Omental fat pad (tissue), 4 donors: ENCODE measurements at places on chromosomes 3 and 15. TPM values are rescaled to one million over a fixed set of nuclear protein-coding genes. Genes with fewer than 3 reads are reported as not detected.

The CNTN3 gene
- total RNA-seq: 2.2 TPM

The PRSS50 gene
- not detected for total RNA-seq

The PLS1 gene
- 2.8 TPM for total RNA-seq

The TAMM41 gene
- total RNA-seq: 17.2 TPM

- DNase-seq: no peak
Measured at GRCh38 chr3:188819939-188820338, 351.8 kb upstream of the TPRG1 start.

GRCh38 chr3:101144105-101144504 is 150.9 kb upstream of the ABI3BP start:
- no peak for DNase-seq

DNA sequence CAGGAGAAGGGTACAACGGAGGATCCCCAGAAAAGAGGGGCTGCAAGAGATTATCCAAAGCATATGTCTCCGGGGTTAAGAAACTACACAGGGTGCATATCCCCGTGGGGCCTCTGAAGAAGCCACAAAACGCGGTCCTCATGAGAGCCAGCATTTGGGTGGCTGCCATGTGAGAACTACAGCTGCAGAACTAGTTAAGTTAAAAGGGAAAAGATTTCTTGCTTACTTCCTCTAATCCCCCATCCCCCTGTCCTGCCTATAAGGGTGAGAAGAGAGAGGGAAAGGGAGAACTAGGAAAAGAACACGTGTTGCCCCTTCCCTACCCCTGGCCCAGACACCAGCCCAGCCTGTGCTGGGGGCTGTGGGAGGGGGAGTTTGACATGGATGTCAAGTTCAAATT is 70.4 kb upstream of the PCSK6 start:
- DNase-seq: no peak

GRCh38 chr15:57189466-57189865 is 186.8 kb upstream of the CGNL1 start:
- DNase-seq: no peak

DNA sequence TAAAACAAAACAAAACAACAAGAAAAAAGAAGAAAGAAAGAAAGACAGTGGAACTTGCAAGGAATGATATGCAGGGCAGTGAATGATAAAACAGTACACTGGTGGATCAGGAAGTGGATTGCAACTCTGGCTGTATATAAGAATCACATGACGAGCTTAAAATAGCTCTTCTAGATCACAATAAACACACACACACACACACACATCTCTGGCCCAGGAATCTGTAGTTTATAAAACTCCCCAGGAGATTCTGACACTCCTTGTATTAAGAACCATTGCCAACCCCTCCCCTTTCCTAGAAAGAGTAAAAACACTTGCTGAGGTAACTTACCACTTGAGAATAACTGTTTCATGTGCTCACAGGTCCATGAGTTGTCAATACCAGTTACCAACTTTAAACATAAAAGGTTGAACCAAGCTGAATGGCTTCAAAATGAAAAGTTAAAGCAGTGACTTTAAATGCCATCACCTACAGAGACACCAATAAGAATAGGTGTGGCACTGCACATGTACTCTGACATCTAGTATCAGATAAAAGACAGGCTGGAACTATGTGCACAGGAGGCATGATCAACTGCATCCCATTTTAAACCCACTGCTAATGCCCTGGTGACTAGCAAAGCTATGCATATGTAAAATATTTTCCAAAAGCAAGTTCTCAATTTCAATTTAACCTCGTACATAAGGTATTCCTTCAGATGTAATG is 3.9 kb downstream of the CPOX start:
- DNase-seq: no peak

- no peak for DNase-seq
Measured at GRCh38 chr3:134827213-134827612, 32.2 kb downstream of the EPHB1 start.

DNA sequence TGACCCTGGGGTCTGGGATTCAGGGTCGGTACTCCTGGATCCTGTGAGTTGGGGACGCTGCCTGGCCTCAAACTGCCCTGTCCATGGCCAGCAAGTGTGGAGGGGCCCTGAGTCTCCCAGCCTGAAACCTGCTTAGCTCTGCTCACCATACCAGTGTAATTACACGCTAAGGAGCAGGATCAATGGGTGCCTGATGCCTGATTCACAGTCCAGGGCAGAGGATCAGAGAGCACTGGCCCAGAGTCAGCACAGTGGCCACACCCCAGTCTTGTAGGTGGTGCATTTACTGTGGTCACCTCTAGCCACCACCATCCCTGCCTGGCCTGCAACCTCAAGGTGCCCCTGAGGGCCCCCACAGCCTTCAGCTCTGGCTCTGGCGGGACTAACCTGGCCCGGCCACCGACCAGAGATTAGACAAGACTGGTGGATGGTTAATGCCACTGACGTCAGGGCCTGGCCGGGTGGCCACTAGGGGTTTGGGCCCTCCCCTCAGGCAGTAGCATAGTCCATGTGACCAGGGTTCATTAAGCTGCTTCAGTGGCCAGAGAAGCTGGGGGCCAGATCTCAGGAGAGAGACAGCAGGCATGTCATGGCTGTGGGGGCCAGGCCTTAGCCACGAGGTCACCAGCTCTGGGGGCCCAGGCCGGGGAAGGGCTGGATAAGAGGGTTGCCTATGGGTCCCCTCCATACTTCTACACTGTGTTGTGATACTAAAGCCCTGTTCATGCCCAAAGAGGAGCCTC is 3.3 kb upstream of the SLC38A3 start:
- DNase-seq: no peak

GRCh38 chr3:171056528-171056927 is 30.0 kb upstream of the SLC2A2 start:
- no peak for DNase-seq

DNA sequence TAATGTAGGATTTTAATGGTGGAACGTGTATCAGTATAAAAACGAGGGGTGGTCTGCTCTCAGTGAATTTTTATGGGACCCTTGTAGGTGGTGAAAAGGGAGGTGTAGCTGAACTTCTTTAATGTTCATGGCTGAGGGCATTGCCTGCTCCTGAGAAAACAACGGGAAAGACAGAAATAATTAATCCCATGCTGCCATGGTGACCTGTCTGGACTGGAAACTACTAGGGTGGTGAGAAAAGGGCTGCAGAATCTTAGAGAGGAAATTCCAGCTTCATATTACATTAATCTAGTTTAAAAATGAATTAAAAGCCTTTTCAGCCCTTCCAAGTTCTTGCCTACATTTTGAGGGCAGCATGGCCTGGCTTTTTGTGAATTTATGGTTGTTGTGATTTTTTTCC is 47.6 kb downstream of the ZBTB38 start:
- DNase-seq: no peak

DNA sequence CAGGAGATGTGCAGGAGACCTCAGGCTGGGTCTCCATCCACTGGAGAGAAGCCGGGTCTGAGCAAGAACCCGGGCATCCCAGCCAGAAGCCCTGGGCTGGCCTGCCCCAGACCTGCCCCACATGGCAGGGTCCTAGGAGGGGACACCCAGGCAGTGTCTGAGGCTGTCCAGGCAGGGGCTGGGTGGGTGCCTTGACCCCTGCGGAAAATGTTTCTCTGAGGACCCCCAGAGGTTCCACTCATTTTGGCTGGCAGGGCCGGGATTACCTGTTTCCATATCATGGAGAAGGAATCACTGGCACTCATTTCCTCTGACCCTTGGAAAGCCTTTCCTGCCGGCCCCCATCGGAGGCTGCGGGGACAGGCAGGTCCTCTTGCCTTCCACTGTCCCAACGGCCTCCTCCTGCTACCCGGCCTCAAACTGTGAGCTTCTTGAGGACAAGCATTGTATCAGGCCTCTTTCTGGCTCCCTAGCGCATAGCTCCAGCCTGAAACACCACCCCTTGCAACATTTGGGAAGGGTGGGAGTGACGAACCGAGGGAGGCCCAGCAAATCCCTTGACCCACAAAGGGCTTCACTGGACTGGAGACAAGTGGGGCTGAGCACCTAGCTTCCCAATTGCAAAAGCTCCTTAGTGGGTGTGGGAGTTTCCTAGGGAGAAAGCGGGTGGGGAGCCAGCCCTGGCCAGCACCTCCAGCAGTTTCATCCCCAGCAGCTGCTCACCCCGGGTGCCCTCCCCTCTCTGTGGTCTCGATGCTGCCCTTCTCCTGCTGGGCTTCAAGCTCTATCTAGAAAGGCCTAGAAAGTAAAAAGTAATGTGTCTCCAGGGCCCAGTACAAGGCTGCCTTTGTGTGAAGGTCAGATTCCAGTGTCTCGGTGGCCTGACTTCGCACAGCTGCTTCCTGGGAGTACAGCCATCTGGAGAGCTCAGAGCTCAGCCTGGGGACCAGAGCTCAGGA is 29.7 kb downstream of the ACSBG1 start:
- DNase-seq: no peak

- DNase-seq: no peak
Measured at GRCh38 chr15:90062023-90062442, 40.2 kb downstream of the IDH2 start.

GRCh38 chr3:183930086-183930485 is 45.4 kb upstream of the PARL start:
- DNase-seq: no peak

DNA sequence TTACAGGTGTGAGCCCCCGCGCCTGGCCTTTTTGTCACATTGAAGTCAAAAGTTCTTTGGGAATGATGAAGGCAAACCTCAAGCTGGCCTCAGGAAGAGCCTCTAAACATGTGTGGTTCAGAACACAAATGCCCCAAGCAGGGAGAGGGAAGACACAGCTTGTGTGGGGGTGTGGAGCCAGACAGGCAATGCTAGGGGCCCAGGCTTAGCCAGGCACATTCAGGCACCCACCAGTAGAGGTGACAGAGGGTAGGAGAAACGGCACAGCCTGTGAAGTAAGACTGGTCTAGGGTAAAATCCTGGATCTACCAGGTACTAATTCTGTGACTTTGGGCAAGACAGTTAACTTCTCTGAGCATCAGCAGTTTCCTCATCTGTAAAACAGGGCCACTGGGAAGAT is 3.5 kb downstream of the HDC start:
- DNase-seq: no peak

DNA sequence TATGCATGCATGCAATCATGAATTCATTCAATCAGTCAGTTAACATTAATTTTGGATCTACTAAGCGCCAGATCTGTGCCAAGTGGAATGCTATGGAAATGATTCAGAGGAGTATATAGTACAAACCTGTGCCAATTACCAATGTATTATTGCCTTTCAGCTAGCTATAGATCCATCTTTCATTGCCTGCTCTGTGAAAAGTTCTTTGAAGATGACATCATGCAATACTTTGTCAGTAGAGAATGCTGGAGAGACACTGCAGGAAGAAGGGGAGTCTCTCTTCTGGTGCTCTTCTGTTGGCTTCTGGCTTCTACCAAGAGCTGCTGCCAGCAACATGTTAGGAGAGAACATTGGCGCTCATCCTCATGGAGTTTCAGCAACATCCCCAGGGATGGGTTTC is 81.0 kb upstream of the LMCD1 start:
- no peak for DNase-seq

GRCh38 chr3:59192473-59192872 is 142.6 kb upstream of the CFAP20DC start:
- DNase-seq: no peak

DNA sequence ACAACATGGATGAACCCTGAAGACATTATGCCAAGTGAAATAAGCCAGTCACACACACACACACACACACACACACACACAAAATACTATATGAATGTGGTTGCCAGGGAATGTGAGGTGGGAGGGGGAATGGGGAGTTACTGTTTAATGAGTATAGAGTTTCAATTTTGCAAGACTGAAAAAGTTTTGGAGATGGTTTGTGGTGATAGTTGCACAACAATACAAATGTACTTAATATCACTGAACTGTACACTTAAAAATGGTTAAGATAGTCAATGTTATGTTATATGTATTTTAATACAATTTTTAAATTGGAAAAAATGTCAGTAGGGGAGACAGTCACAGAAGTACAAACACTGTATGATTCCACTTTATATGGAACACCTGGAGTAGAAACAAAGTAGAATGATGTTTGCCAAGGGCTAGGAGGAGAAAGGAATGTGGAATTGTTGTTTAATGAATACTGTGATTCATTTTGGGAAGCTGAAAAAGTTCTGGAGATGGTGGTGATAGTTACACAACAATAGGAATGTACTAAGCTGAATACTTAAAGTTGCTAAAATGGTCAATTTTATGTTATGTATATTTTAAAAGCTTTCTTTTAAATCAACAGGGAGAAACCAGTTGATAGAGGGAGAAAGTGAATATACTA is 76.6 kb downstream of the RPL39L start:
- DNase-seq: no peak

GRCh38 chr3:131503320-131503635 is 507 bp upstream of the MRPL3 start:
- DNase-seq: no peak

DNA sequence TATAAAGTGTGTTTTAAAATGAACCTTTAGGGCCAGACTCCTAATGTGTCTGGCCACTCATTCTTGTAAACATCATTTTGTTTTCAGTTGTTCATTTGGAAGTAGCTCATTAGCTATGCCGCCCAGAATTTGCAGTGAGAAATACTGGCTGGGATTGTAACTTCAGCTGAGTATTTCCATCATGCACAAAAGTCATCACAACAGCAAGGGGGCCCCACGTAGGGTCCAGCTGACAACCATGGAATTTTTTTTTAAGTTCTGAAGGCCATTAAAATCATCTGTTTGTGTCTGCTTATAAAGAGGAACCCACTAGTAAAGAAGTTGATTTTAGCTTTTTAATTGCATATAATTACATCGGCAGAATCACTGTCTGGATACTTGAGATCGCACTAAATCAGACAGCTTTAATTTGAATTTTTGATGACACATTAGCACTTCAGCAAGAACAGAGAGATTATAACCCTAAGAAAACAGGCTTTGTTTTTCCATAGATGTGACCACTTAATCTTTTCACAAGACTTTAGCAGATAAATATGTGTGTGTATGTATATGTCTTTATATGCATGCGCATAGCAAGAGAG is 46.3 kb upstream of the SKOR1 start:
- DNase-seq: no peak

DNA sequence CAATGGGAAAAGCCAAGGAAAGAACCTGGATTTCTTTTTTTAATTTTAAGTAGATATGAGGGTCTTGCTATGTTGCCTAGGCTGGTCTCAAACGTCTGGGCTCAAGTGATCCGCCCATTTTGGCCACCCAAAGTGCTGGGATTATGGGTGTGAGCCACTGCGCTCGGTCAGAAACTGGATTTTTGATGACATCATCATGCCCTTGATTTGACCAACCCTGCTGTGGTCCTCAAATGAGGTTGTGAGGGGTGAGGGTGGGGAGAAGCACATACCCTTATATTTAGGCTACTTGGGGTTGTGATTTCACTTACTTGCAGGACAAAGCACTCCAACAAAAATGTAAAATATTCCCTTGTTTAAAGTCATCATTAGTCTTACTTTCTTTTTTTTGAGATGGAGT is 70.4 kb downstream of the C3orf38 start:
- DNase-seq: no peak
